ENCODE measurements at places on chromosomes 2 and 18.
A peak's percentile ranks its signal among the peaks of the same experiment; 100 is the strongest.

DNA sequence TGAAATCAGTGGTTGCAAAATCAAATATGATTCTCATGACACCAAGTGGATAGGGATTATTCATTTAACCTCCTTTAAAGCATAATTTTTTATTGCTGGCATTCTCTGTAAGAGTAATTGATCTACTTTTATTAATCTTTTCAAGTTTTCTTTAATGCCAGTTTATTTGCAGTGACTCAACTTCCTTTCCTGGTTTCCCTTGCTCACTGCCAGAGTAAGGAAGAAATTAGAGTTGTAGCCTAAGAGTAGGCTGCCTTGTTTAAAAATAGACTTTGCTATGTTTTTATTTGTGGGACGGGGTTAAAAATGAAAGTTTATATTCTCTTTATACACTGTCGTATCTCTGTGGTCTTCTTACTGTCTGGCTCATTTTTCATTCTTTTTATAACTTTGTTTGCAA lies 148.6 kb downstream of the WDR7 start:
- DNase-seq, result no peak

- DNase-seq, result no peak
Observed at GRCh38 chr2:110143982-110144381, 28.4 kb upstream of the MALL start.

- no peak for DNase-seq
Observed at GRCh38 chr2:168233166-168233565, 14.2 kb downstream of the STK39 start.

DNA sequence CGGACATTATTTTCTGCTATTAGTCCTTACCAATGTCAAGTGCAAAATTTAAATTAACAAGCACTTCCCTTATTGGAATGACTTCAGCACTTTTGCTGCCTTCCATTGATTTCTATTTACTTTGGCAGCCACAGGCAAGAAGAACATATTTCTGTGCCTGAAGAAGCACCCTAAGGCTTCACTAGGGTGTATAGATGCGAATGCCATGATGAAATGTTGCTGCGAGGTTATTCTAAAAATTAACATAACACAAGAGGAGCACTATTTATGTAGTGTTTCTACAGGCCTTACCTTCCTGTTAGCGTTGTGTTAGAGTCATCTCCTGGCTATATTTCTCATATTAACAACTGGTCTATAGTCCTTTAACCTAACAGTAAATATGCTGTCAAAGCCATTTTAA lies 365.0 kb upstream of the HNRNPA3 start:
- DNase-seq, result no peak

DNA sequence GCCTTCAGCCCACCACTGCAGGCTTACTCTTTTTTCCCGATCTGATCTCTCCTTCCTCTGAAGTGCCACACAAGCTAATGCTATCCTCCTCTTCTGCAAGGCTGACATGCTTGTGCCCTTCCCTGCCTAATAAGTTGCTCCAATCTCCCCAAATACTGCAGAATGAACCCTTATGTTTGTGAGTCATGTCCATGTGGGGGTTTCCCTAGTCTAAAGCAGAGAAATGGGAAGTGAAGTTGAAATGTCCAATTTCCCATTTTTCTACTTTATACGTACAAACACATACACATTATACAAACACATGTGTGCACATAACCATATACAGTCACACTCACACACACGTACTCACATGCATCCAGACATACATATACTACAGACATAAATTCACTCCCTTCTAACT lies 288.1 kb upstream of the CELF4 start:
- DNase-seq, result no peak

- no peak for DNase-seq
Observed at GRCh38 chr2:207901401-207901800, 123.9 kb downstream of the PLEKHM3 start.

DNA sequence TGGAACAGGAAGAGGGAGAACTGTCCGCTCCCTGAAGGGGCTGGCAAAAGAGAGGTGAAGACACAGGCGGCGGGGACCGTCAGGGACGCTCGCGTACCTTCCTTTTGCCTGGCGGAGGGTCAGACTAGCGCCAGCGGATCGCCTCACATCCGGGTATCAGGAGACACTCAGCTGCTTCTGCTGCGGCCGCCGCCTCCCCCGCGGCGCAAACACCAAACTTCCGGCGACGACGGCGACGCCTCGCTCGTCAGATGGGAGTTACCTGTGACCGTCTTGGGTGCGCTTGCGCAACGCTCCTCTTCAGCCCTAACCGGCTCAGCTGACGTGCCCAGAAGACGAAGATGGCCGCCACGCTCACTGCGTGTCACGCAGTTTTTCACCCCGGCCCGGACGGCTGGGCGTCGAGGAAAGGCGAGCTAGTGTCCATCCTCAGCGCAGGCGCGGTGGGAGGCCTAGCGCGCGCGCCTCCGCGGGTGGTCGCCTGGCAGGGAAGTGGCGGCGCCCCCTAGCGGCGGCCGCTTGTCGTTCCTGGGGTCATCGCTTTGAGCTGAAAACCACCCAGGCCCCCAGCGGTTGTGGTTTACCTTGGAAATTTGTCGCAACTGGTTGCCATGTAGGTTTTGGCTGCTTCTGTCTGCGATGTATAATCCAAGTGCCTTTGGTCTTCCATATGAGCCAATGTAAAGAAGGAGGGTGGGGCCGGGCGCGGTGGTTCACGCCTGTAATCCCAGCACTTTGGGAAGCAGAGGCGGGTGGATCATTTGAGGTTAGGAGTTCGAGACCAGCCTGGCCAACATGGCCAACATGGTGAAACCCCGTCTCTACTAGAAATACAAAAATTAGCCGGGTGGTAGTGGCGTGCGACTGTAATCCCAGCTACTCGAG lies at the start of gene ESCO1:
ESCO1 (minus strand) TSS at position 179 of the 885 bp plus-strand sequence. CDS start 25,861 bp downstream, outside the sequence.
- peak; percentile 83 for DNase-seq

DNA sequence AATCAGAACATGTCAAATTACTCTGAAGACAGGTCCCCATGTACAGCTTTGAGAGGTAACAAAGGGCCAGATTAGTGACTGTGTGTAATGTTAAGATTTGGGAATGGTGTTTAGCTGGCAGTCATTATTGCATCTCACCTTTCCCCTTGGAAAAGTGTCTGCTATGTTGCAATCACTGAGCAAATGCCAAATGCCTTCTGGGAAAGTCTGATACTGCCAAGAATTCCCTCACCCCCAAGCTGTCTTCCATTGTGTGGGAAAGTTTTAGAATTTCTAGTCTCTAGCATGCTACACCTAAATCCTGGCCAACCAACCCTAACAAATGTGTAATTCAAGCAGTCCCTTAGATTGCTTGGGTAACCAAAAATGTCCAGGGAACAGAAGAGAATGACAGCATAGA lies 13.6 kb upstream of the PELI1 start:
- DNase-seq, result no peak

DNA sequence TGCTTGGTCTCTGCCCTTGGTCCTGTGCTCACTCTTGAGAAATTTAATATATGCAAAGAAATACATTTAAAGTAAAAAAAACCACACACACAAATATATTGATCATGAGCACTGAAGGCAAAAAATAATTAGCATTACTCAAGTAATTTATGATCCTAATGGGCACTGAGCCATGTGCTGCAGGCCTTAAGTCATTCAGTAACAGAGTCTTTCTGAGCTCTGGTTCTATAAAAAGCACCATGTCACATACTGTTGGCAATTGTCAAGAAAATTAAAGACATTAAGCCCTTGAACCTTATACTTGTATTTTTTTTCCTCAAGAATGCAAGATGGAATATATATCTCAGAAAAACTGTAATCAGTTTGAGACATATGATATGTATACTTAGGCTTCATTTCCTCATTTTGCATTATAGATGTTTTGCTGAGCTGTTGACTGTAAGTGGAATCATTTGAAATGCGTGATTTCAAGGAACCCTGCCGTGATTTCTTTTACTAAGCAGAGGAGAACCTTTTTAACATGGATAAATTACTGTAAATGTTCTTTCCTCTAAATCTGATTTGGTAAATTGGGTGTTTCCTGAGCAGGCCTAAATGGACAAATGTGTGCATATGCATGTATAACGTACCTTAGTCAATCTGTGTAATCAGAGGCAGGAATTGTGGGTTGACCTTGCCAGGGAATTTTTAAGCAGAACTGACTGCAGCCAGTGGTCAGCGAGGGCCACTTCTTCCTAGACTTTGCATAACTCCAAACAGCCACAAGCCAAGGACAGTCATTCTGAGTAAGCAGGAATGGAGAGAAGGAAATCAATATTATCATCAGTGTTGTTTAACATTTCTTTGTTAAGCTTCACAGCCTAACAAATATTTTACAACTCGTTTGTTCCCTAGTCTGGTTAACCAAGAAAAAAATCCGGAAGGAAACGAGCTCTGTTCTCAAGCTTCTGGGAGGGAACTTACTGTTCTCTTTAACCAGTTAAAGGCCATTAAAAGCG lies 191.5 kb upstream of the ATP5MC3 start:
- DNase-seq, result no peak

- no peak for DNase-seq
Observed at GRCh38 chr2:16628314-16628713, 37.3 kb downstream of the CYRIA start.

GRCh38 chr18:30632071-30632698 lies 410.4 kb downstream of the DSC3 start:
- DNase-seq, result no peak

DNA sequence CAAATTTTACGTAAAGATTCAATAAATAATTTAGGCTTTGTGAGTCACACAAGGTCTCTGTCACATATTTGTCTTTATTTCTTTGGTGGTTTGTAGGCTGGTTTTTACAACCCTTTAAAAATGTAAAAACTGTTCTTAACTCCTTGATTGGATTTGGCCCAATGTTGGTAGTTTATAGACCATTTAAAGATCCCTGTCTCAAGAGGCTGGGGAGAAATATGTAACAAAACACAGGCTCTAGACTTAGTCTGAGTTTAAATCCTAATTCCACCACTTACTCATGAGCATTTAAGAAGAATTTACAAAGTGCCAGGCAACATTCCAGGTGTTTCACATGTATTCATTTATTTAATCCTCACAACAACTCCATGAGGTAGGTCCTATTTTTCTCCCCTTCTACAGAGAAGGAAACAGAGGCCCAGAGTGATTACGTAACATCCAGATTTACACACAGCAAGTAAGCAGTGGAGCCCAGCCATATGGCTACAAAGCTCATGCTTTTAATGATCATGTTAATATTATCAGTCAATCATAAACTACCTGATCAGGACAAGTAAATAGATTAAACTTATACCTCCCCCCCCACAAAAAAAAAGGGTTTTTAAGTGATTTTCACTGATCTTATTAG lies 416.6 kb upstream of the ACVR2A start:
- no peak for DNase-seq

DNA sequence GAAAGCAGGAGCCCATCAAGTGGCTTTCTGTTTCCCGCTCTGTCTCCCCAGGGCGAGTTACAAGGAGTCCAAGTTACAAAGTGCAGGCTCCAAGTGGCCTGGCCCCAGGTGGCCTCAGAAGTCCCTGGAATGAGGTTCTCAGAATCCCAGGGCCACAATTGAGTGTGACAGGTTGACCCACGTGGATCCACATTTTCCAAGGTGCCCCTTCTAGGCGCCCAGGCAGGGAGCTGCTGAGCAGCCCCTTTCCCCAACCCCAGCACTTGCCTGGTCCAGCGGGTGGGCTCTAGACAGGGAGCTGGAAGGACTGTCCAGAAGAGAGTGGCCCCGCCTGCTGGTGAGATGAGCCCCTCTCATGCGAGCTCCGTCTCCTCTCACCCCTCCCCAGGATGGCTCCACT lies 253.4 kb downstream of the CYP26B1 start:
- DNase-seq, result no peak

GRCh38 chr18:8097927-8098326 lies 511.3 kb upstream of the RAB12 start:
- DNase-seq, result no peak

DNA sequence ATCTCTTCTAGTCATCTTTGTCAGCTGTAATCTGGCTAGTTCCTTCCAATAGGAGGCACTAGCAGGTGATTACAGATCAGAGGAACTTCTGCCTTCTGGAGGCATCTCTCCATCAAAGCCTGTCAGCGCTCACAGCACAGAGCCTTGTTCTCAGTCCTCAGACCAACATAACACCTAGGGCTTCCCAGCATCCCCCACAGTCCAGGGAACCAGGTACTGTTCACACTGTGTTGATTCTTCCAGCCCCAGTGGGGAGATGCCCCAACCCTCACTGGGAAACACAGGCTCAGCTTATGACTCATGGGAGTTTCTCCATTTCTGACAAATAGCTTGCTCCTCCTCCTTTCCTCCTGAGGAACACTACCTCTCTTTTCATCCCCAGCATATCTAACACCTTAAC lies 601.7 kb downstream of the CBLN2 start:
- no peak for DNase-seq

DNA sequence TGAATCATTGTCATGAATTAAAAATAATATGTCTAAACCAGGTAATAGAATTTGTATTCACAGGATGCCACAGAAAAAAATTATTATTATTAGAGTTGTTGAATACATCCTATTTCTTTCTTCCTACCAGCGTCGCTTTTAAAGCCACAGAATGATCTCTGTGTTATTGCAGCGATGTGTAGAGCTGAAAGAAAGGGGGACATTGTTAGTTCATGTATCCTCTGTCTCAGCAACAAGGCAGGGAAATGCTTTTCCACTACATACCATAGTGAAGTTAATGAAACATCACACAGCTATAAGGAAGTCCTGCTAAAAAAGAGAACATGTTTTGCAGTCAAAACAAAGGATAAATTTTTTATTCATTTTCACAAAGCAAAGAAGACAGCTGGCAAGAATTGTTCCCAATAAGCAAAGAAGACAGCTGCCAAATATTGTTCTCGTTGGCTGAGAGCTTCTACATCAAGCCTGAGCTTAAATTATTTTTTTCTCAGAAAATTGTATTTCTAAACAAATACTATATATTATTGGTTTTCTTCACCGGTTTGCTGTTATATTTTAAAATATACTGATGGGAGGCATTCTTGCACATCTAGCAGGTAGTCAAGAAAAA lies 1234.4 kb downstream of the SUCLG1 start:
- no peak for DNase-seq

GRCh38 chr2:159409116-159409800 lies 122.8 kb upstream of the WDSUB1 start:
- DNase-seq, result no peak

GRCh38 chr2:172323256-172323655 lies 104.1 kb upstream of the ITGA6 start:
- DNase-seq, result no peak

GRCh38 chr2:152481881-152482583 lies 147.1 kb downstream of the FMNL2 start:
- no peak for DNase-seq

DNA sequence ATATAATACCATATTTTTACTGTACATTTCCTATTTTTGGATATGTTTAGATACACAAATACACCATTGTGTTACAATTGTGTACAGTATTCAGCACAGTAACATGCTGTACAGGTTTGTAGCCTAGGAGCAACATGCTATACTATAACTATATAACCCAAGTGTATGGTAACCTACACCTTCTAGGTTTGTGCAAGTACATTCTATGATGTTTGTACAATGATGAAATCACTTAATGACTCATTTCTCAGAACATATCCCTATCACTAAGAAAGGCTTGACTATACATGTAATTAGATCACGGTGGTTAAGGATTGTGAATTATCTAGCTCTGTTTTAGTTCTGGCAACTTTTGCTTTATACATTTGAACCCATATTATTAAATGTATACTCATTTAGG lies 31.3 kb downstream of the NPHP1 start:
- DNase-seq, result no peak

- DNase-seq, result no peak
Observed at GRCh38 chr2:12821656-12822055, 104.9 kb downstream of the TRIB2 start.
